ENCODE measurements at places on chromosomes 6 and 20.

DNA sequence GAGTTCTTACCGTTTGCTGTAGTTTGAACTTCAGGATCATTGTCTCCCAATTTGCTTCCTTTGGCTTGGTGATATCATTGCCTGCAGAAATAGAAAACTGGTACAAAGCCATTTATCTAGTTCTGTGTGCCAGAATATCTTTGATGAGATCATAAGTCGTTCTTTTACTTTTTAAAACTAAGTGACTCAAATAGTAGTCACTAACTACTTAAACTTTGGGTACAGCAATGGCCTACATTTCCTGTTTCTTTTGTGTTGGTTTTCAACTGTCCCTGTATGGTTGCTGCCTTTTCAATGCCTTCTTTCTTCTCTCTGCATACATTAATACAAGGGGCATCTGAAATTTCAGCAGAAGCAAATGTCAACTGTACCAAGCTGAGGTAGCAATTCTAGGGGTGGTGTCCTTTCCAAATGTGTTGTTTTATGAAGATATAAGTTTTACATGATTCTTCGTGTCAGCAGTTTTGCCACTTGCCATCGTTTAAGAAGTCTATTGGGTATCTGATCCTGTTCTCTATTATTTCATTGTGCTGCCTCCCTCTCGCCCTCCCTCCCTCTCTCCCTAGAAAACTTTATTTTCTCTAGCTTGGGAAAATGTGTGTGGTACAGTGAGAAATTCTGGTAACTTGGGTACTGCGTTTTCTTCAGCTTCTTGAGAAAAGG is 238.5 kb downstream of the FARS2 start:
- no peak for DNase-seq

DNA sequence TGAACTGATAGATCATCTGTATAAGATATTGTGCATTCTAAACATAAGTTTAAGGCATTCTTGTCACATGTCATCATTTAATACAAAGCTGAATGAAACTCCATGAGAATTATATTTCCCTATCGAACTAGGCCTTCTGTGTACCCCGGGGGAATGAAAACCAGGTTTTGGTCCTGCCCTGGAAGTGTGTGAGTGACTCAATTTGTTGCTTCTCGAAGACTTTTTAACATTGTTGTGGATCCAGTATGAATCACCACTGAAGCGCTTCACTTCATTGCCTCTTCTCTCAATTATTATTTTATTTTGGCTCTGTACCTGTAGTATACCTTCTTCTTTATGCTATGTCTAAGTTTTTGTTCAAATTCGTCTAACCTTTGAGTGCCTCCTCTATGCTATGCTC is 150.8 kb downstream of the GRIK2 start:
- DNase-seq, result no peak

DNA sequence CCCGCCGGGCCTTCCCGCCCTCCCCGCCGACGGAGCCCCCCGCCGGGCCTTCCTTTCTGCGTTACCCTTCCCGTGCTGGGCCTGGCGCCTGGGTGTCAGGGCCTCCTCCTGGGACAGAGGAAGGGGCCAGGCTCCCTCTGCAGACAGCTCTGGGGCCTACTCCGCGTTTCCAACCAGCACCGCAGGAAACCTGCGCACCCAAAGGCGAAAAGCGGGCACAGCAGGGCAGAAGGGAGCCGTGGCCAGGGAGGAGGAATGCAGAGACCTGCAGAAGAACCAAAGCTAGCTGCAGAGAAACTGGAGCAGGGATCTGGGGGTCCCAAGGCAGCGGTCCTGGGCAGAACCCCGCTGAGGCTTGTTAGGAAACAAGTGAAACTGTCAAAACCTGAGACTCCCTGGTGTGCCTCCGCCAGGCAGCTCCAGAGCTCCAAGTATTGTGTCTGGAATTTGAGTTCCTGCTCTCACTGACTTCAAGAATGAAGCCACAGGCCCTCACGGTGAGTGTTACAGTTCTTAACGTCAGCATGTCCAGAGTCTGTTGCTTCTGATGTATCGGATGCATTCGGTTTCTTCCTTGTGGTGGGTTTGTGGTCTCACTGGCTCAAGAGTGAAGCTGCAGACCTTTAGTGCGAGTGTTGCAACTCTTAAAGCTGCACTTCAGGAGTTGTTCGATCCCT is 33.3 kb downstream of the IRF4 start:
- no peak for DNase-seq

GRCh38 chr6:63943826-63944225 is 308.2 kb downstream of the PHF3 start:
- no peak for DNase-seq

DNA sequence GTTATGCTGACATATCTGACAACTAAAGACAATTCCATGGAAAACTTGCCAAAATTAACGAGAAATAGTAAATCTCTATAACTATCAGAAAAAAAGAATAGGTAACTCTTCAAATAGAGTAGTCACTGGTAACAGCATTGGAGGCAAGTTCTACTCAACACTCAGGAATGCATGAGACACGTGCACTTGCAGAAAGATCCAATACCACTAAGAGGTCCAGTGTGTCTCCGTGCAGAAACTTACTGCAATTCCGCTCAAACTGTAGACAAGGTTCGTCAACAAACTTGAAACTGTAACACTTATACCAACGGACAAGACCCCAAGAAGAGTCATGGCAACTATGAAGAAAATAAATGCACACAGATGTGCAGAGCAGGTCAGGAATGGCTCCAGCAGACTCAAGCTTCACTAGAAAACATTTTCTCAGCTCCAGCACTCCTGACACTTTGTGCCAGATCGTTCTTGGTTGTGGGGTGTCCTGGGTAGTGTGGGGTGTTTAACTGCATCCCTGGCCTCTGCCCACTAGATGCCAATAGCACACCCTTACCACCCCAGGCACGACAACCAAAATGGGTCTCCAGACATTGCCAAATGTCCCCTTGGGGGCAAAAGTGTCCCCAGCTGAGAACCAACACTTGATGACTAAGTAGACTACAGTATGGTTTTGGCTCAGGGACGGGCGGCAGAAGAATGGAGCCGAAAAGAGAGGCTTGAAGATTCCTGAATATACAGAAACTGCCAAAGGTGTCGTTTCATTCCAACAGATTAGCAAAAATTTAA is 134.8 kb downstream of the DTNBP1 start:
- peak; percentile 2 for DNase-seq

- DNase-seq, result no peak
These were observed 19.0 kb downstream of the HECA start for GRCh38 chr6:139153855-139154254.

- no peak for DNase-seq
These were observed 52.7 kb downstream of the IL20RA start for GRCh38 chr6:136992113-136992512.

DNA sequence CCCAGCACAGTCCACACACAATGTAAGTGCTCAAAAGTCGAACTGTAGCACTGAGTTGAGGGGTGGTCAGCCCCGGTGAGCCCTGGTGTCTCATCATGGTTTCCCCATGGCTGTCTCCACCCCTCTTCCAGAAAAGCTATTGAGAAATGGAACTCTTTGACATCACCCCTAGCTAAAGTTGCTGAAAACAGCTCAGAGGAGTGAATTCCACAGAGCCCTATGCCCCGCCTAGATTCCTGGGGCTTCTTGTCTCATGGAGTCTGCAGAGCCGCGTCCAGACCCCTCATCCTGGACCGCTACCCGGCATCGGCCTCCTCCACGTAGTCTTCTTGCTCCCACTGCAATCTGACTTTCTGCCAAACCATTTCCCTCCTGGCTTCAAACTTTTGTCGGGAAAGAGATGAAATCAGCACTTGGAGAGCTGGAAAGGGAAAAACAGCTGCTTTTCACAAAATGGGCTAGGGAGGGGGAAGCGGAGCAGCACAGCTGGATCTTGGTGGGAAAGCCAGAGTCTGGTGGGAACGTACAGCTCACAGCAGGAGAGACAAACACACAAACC is 132.2 kb downstream of the SNX5 start:
- no peak for DNase-seq

DNA sequence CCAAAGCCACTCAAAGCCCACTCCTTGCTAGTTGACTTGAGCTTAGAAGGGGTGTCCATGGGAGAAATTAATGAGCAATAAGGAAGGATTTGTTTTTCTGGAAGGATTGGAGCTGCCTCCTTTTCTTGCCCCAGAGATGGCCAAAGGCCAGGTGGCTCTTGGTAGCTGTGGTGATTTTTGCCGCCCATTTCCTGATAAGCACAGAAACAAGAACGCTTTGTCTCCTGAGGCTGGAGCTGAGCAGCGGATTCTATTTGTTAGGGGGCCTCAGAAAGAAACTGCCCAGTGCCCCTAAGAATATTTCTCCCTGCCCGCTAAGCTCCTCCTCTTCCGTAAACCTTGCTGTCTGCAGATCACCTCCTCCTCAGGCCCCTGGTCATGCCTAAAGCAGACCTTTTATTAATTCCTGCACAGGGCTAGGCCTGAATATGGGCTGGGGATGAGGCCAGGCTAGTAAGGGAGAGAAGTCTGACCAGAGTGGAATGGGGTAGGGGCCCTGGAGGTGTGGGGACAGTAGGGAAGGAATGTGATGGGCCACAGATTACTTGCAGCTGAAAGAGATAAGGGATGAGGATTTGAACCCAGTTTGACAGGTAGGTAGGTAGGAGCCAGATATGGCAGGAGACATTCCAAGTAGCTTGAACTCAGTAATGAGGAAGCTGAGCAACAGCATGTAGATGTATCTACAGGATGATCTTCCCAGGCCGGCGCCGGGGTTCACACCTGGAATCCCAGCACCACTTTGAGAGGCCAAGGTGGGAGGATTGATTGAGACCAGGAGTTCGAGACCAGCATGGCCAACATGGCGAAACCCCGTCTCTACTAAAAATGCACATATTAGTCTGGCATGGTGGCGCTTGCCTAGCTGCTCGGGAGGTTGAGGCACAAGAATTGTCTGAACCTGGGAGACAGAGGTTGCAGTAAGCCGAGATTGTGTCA is 71.2 kb upstream of the NAA20 start:
- no peak for DNase-seq

GRCh38 chr6:34070315-34071135 is 75.4 kb downstream of the GRM4 start:
- DNase-seq, result peak; percentile 55

GRCh38 chr20:45136911-45137310 is 12.6 kb upstream of the WFDC12 start:
- no peak for DNase-seq

- DNase-seq, result no peak
These were observed 162.4 kb upstream of the BTBD3 start for GRCh38 chr20:11755071-11755841.

DNA sequence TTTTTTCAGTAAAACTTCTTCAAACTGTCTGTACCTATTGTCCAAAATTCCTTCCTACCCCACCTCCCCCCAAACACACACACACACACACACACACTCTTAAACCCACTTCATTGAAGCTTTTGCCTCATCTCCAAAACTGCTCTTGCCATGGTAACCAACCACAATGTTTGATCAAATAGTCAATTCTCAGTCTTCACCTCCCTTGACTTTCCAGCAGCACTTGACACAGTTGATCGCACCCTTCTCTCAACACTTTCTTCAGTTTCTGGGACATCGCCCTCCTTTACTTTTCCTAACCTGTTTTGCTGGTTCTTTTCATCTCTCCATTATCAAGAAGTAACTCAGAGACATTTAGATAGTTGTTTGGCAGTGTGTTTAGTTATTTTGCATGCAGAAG is 71.5 kb upstream of the COL21A1 start:
- no peak for DNase-seq

- no peak for DNase-seq
These were observed 157.0 kb upstream of the DTNBP1 start for GRCh38 chr6:15819841-15820240.

GRCh38 chr6:15547400-15547799 is 115.4 kb downstream of the DTNBP1 start:
- DNase-seq, result no peak

- peak; percentile 21 for DNase-seq
These were observed 35.6 kb upstream of the KCNK16 start for GRCh38 chr6:39357998-39358686.

- DNase-seq, result peak; percentile 20
These were observed 213.7 kb upstream of the CITED2 start for GRCh38 chr6:139588076-139588639.

- DNase-seq, result no peak
These were observed 138.3 kb downstream of the COL9A1 start for GRCh38 chr6:70164556-70164955.

- DNase-seq, result no peak
These were observed 54.2 kb downstream of the EZR start for GRCh38 chr6:158764926-158765325.

GRCh38 chr6:137222381-137222780 is 3.2 kb upstream of the IFNGR1 start:
- no peak for DNase-seq

- no peak for DNase-seq
These were observed 171.6 kb downstream of the ARID1B start for GRCh38 chr6:156948807-156949206.

- no peak for DNase-seq
These were observed 222.0 kb upstream of the SGK1 start for GRCh38 chr6:134539865-134540323.

DNA sequence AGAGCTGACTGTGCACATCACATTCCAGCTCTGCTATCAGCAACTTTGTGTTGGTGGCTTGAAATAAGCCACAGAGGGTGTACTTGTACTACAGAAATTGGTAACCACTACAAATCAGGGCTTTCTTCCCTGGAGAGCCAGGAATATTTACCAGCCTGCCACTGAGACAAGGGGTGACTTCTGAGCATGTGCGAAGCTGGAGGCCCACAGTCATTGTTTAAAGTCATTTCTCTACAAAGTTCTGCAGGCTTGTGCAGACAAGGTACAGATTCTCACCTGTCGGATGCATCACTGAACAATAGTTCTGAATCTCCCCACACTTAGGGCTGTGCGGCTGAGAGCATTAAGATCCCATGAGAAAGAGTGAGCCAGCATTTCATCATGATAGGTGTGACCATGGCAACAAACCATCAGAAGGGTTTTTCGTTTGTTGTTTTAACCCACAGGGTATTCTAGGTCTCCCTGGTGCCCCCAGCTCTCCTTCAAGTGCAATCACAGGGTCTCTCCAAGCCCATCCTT is 292.8 kb downstream of the CDC5L start:
- no peak for DNase-seq

DNA sequence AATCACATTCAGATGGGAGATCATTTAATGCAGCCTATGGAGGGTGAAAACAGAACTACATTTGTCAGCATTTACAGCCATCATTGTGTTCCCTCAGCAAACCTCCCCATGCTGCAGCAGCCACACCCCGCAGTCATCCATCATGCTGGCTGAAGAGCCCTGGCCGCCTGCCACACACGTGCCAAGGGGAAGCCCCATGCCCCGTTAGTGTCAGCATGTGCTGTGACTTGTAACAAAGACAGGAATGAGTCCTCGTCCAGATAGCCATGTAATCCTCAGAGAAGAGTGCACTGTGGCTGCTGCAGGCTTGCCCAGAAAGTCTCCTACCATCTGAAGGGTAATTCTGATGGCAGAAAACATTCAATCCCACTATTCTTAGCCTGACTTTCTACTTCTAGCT is 1097.8 kb downstream of the KIF16B start:
- no peak for DNase-seq

GRCh38 chr6:89281779-89282246 is 33.3 kb downstream of the GABRR2 start:
- DNase-seq, result peak; percentile 78

- DNase-seq, result peak; percentile 47
These were observed 56.0 kb downstream of the CLIC5 start for GRCh38 chr6:45959534-45960145.

Data from WERI-Rb-1 (cell line).